ENCODE measurements at places on chromosomes 7 and 10.

DNA sequence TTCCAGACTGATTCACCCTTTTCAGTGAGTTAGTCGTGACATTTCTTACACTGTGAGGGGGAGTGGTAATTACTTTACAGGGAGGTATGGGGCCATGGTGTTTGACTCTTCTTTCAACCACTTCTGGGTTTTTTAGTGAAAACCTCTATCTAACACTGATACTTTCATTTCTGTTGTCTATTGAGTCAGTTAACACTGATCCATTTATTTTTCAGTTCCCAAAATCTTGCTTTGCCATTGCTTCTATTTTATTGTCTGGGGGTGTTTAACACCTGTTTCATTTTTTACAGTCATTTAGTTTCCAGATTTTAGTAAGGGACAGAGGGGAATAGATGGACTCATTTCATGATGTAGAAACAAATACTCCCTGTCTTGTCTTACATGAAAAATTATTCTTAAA is 61.5 kb downstream of the HELLS start:
- no peak for DNase-seq

- no peak for DNase-seq
Observed at GRCh38 chr10:131822013-131822691, 78.7 kb upstream of the PPP2R2D start.

DNA sequence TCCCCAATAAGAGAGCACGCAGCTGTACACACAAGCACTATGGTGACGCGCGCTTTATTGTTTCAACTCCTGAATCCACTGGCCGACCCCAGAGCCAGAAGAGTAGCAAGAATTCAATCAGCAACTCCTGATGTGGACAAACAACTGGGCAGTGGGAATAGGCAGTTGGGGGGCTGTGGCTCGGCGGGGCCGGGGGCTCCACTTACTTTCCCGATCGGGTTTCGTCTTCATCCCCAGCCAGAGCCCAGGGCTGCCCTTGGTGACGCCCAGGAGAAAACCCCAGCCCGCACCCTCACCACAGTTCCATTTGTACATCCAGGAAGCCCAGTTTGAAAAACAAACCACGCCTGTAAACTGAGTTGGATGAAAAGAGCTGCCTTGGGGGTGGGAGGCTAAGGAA is 38.7 kb downstream of the DAGLB start:
- no peak for DNase-seq

DNA sequence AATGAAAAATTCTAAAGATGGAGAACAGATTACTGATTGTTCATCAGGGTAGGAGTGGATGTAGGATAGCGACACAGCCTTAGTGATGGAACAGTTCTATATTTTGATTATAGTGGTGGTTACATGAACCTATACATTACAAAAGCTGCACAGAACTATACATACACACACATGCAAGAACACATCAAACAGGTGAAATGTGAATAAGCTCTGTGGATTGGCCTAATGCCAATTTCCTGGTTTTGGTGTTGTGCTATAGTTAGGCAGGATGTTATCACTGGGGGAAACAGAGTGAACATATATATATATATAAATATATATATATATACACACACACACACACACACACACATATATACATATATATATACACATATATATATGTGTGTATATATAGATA is 76.4 kb upstream of the PIK3CG start:
- no peak for DNase-seq

DNA sequence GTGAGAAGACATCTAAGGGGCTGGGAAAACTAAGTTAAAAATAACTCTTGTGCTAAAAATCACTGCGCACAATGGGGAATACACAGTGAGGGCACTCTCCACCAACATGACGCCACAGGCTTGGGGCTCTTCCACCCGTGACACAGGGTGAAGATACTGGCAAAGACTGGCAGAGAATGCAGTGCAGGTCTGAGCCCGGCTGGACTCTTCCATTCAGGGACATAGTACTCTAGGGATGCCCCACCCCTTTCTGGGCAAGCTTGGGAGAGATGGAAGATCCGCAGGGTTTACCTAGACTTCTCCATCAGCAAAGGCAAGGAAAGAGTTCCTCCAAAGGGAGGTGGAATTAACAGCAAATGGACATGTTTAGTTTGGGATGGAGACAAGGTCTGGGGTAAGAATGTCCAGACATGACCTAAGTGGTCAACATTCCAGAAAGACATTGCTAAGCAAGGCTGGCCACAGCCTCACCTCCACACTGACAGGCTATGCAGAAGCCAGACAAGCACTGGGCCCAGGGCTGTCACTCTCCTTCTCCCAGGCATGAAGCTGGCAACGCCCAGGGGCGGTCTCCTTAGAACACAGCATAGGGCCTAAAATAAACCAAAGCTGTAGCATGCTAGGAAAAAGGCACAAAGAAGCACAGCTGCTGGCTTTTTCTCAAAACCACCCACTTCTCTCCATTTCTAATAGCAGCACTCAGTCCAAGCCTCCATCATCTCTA is 28.1 kb downstream of the XPNPEP1 start:
- no peak for DNase-seq

- no peak for DNase-seq
Observed at GRCh38 chr7:27142580-27143022, 880 bp downstream of the HOXA5 start.

DNA sequence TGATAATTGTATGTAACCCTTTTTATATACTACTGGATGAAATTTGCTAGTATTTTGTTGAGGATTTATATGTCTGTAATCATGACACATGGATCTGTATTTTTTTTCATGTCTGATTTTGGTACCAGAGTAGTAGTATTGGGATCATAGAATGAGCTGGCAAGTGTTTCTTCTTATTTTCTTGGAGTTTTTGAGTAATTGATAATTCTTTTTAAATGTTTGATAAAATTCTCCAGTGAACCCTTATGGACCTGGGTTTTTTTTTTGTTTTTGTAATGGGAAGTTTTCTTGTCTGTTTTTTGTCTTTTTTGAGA is 28.4 kb downstream of the ZNF33A start:
- no peak for DNase-seq

- no peak for DNase-seq
Observed at GRCh38 chr10:91820144-91820543, 21.9 kb downstream of the TNKS2 start.

- DNase-seq, result no peak
Observed at GRCh38 chr10:109845308-109845707, 78.0 kb downstream of the XPNPEP1 start.

GRCh38 chr7:70952311-70952710 is 179.6 kb upstream of the GALNT17 start:
- DNase-seq, result no peak

DNA sequence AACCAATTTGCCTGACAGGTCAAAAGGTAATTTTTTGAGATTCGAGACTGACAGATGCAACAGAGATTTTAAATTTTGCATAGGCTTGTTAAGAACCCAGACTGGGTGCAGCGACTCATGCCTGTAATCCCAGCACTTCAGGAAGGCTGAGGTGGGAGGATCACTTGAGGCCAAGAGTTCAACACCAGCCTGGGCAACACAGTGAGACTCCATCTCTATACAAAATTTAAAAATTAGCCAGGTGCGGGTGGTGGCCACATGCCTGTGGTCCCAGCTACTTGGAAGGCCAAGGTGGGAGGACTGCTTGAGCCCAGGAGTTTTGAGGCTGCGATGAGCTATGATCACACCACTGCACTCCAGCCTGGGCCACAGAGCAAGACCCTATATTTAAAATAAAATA is 34.6 kb downstream of the AMZ1 start:
- DNase-seq, result no peak

GRCh38 chr10:93445978-93446720 is 36.0 kb downstream of the MYOF start:
- DNase-seq, result no peak

DNA sequence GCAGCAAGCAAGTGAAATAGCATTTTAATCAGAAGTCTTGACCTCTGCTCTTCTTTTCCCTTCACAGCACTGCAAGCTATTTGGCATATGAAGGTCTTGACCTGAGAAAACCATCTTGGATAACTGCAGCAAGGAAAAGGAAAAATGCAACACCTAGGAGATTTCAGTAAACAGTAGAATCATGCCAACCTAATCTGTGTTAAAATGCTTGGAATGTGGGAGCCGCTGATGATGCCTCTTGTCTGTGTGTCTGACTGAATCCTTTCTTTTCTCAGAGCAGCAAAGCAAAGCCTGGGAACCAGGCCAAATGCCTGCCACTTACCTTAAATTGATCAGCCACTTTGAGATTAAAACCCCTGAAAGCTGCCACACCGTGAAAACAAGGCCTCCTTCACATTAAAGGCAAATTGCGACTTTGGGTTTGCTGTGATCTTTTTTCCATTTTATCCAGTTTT is 80.4 kb upstream of the CDK6 start:
- no peak for DNase-seq

DNA sequence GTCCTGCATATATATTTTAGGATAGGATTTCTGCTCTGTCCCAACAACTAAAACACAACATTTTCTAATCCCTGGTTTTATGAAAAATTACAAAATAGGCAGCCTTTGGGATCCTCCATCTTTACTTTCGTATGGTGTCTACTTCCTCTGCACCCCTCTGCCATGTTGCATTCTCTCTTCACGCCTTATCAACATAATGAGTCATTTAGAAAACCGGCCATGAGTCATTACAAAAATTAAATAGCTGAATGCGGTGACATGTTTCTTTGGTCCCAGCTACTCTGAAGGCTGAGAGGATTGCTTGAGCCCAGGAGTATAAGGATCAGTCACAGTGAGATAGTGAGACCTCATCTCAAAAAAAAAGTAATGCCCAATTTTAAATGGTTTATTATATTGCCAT is 148.1 kb upstream of the CELF2 start:
- no peak for DNase-seq

Measured in stimulated activated CD8-positive, alpha-beta memory T cell treated with anti-CD3 and anti-CD28 coated beads, Interleukin-15, amount 100 ng/mL, for 48 hours (primary cell).